ENCODE measurements at places on chromosomes 5 and 9.
A peak's percentile ranks its signal among the peaks of the same experiment; 100 is the strongest.

GRCh38 chr9:134165357-134166315 lies 1.3 kb upstream of the RNU6ATAC start:
- DNase-seq, result no peak

DNA sequence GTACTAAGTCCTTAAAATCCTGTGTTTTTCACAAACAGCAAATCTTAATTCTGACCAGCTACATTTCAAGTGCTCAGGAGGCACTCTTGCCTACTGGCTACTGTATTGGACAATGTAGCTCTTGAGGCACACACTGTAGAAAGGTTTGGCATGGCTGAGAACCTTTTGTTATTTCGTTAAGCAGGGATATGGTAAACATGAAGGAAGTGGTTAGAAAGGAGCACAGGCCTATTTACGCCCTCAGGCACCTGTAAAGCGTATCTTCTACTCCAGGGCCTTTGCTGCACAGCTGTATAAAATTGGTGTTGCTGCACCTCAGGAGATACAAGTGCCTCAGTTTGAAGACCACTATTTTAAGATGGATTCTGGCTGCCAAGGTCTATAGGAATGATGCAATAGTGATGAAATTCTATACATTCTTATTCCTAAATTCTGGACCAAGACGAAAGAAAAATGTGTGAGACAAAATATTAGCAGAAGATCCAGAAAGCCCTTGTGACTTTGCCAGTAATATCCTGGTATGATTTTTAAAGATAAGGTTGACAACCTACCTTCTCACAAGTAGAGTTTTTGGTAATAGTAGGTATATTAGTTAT lies 9.3 kb upstream of the OTULIN start:
- DNase-seq, result peak; percentile 10

DNA sequence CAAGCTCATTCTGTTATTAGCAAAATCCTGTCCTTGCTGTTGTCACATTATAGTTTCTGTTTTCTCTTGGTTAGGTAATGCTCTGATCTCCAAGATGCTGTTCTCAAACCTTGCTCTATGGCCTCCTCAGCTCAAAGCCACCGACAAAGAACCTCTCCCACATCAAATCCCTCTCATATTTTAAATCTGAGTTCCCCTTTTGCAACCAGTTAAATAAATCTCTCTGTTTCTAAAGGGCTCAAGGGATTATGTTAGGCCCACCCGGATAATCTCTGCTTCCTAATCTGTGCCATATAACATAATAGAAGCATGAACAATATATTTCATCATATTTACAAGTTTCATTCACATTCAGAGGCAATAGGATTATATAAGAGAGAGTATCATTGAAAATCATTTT lies 286.0 kb downstream of the CYLC2 start:
- DNase-seq, result no peak

DNA sequence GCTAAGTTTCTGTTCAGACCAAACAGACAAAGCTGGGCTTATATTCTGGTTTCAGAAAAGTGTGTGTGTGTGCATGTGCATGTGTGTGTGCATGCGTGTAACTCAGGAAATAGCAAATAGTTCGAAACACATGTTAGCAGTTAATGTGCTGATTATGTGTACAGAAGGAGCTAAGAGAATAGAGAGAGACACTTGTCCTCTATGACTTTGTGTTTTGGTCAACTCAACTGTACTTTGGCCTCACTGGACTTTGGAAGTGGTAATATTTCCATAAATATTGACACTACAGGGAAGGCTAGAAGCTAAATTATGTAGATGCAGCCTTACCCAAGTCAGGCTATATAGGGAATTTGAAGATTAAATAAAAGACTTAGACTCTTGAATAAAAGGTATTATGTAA lies 155.5 kb downstream of the RAB3C start:
- no peak for DNase-seq

GRCh38 chr5:64000096-64000495 lies 37.9 kb upstream of the HTR1A start:
- no peak for DNase-seq

DNA sequence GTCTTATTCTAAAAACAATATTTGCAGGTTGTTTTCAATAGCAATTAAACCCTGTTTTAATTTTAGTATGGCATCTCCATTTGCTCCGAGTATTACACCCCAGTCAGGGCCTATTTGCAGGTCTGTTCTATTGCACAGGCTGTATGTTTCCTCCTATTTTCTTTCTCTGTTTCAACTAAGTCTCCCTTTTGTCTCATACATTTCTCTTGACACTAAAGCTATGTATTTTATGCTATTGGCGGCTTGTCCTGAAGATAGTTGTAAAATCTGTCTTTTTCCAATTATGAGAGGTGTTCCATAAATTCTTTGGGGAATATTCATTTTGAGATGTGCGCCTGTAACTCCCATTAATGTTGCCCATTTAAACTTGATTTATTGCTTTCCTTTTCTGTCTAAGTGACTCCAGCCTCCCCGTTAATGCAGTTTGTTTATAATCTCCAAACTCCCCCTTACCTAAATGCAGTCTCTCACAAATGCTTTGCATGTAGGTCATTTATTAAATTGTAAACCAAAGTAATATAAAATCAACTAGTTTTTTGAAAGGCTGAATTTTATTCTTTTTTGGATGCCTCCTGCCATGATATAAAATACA lies 262.4 kb downstream of the CDH12 start:
- no peak for DNase-seq

GRCh38 chr5:73151766-73152410 lies 21.1 kb upstream of the TMEM174 start:
- DNase-seq, result no peak

- no peak for DNase-seq
Measured at GRCh38 chr5:142542906-142543305, 143.0 kb downstream of the FGF1 start.

DNA sequence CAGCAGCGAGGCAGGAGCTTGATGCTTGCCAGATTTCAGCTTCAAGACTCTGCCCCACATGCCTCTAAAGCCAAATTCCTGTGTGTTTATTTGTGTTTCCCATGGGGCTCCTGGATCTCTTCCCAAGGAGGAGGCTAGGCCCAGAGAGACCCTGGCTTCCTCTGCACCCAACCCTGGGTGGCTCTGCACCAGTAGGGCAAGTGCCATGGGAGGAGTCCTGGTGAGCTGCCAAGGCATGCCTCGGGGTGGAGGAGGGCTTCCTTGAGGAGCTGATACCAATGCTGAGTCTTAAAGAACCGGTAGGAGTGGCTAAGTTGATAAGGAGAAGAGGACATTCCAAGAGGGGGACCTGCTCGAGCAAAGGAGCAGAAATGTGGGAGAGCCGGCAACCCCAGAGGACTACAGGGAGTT lies 6.8 kb upstream of the TIFAB start:
- DNase-seq, result no peak

GRCh38 chr5:56986626-56986947 lies 34.7 kb upstream of the MIER3 start:
- DNase-seq, result no peak

DNA sequence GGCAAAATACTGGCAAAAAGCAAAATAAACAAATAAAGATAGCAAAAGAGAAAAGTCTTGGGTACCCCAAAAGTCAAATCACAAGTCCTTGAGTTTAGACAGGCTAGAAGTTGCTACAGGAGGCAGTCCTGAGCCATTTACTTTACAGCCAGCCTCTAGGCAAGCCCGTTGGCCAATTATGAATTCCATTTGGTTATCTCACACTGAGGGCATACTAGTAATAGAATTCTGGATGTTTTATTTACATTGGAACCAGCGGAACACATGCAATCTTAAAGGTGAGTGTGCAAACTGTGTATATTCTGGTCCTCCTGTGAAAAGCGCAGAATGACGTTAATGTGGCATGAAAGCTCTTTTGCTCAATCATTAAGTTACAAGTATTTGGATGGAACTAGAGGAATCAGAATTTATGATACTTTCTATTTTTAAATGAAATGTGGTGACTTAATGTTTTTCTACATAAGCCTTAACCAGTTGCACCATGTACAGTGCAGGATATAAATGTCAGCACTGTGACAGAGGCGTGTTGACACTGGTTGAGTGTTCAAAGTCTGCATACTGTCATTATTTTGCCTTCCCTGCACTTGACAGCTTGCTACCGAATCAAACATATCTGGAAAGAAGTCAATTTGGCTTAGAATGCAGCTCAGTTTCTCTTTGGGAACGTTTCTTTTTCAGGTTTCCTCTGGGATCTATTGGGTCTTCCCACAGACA lies 7.9 kb downstream of the GDNF start:
- DNase-seq, result no peak

DNA sequence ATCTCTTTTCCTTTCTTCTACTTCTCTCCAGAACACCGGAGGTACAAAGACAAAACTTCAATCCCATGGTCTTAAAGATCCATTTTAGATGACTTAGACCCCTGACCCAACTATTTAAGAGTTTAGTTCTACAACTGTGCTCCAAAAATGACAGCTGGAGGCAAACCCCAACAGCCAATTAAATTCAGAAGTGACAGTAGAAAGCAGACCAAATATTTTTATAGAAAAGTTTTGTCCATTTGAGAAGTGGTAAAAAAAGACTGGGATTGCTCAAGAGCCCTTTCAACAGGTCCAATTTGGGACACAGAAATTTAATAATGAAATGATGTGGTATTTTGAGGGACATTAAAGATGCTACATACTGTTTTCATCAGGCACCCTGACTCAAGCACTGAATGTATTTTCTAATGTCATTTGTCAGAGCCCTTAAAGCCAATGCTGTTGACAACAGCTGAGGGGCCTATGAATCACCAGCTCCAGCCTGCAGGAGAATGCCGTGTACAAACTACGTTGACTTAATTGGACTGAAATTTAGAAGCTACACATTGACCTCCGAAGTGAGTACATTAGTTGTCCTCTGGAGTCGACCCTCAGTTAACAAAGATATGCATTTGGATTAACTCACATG lies 147.5 kb upstream of the PIK3R1 start:
- no peak for DNase-seq

- DNase-seq, result no peak
Measured at GRCh38 chr5:175742290-175742994, 84.6 kb downstream of the HRH2 start.

- no peak for DNase-seq
Measured at GRCh38 chr5:100313657-100314056, 221.5 kb upstream of the FAM174A start.

DNA sequence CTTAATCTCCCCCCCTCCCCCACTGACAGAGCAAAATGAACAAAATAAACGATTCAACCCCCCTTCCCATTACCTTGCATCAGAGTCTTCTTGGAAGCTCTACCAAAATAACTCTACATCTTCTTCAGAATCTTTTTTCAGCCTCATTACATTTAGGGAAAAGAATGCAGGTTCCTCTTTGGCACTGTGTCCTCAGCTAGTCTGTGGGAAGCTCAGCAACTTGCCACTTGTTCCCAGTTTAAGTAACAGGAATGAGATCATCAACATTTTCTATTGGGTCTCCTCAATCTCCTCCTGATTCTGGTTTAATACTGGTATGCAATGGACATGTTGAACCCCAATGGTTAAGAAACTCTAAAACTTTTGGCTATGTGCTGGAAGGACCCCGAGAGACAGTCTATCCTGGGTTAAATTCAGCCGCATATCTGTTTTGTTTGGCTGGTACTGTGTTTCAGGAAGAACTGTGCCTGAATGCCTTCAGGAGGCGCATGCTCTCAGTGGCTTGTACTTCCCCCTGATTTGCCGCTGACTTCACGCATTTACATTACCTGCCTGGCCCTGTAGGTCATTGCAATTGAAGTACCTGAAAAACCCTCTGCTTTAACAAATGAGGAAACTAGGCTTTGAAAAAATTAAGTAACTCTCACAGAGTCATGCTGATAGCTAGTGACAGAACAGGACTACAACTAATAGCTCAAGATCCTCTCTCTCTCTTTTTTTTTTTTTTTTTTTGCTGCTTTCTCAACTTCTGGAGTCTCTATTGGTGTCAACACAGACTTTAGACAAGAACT lies 78.1 kb upstream of the HMHB1 start:
- DNase-seq, result no peak

GRCh38 chr9:5957166-5957565 lies 58.3 kb downstream of the RANBP6 start:
- no peak for DNase-seq

DNA sequence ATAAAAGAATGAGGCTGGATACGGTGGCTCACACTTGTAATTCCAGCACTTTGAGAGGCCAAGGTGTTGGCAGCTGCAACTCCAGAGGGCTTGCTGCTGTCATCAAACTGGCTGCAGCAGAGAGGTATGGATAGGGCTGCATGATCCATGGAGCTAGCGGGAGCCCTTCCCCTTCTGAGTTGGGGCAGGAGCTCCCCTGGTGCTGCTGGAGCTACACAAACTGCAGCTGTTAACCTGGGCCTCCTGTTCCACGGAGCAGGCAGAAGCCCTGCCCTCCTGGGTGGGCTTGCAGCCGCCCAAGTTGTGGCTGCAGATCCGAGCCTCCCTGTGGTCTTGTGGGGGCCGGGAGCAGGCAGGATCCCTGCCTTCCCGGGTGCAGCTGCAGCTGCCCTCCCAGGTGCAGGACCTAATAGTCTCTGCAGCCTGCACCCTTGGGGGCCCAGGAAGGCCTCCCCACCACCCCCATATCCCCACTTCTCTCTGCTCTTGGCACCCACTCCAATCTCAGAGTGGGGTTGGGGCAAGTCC lies 15.8 kb downstream of the CDC25C start:
- no peak for DNase-seq

GRCh38 chr9:20200581-20200980 lies 411.7 kb upstream of the SLC24A2 start:
- DNase-seq, result no peak

GRCh38 chr5:101517795-101518194 lies 614.7 kb upstream of the ST8SIA4 start:
- no peak for DNase-seq

DNA sequence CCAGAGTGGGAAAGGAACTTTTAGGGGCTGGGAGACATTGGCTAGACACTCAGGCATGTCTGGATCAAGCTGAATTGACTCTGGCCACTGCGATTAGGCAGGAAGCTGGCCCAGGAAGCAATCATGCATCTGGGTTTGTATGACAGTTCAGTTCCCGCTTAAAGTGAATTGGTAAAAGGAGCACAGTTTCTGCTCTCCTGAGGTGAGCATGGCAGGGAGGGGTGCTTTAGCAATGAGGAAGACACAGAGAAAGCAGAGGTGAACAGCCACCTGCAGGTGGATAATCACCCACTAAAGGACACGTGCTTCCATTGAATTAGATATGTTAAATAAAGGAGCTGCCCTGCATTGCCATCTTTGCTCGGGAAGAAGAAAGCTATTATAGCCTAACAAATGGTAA lies 248.1 kb upstream of the MAP3K1 start:
- no peak for DNase-seq

All from NCI-H2029 treated with DMSO at 0.1 percent for 48 hours (cell line).